Activated CD8-positive, alpha-beta memory T cell treated with anti-CD3 and anti-CD28 coated beads, Interleukin-2, amount 50 U/mL, for 4 hours (primary cell): ENCODE measurements at places on chromosomes 4 and X.

- no peak for DNase-seq
These were observed 158.9 kb upstream of the MAP3K15 start for GRCh38 chrX:19674041-19674789.

DNA sequence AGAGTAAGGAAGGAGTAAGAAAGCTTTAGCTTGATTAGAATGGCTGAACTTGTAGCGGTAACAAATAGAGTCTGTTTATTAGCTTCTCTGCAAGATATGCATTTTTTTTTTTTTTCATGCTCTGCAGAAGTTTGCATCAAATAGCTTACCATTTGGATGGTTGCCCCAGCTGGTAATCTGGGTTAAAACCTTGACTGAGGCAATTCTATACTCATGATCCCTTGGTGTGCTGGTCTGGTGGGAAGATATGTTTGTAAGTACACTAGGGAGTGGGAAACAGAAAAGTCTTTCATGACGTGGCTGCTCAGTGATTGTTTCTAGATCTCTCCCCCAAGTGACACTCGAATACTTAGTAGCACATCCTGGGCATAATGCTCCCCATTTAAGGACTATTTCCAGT, 32.1 kb downstream of the SEPTIN11 start:
- no peak for DNase-seq

DNA sequence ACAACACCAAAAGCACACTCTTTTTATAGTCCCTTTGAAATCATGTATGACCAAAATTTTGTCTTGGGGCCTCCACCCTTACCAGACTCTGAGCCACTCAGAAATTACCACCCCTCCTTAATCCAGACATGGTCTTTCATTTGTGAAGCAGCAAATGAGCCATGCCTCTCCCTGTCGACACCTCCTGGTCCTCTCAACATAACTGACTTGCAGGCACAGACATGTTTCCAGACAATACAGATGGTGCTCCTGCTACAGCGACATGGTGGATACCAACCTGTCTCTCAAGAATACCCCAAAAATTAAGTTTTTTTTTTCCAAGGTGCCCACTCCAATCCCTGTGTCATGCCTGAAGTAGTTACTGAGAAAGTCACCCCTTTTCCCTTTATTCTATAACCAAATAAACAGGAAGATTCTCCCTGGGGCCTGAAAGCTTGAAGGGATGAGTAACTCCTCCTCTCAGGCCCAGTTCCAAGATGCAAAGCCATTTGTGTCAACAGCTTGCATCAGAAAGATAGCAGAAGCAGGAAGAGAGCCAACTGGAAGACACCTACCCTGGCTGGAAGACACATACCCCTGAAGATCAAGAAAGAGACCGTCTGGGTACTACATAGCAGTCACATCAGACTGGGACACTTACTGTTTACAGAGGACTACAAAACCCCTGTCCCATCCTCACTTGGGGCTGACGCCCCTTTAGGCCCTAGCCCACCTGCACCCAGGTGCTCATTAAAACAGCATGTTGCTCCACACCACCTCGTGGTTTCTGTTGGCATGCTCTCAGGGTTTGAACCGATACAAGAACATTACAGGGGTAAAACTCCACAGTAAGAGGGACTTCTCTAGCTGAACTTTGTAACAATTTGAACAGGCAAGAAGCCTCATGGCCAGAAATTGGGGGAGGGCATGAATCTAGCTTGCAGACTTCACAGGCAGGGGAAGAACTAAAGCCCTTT, 5.5 kb upstream of the UGT2B17 start:
- DNase-seq = no peak

DNA sequence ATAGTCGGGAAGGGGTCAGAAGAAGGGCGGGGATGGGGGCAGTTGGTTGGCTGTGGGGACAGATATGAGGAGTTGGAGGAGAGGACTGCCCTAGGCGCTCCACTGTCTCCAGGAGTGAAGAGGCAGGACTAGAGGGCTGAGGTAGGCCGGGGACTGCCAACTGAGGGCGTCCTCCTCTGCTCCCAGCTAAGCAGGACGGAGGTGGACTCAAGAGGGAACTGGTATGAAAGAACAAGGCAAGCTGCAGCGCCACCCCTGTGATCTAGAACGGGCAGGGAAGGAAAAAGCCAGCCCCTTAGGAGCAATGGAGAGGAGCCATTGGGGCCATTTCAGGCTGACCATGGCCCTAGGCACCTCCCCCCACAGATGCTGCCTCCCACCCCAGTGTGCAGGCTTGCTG, 14.0 kb downstream of the BEND2 start:
- DNase-seq = no peak

DNA sequence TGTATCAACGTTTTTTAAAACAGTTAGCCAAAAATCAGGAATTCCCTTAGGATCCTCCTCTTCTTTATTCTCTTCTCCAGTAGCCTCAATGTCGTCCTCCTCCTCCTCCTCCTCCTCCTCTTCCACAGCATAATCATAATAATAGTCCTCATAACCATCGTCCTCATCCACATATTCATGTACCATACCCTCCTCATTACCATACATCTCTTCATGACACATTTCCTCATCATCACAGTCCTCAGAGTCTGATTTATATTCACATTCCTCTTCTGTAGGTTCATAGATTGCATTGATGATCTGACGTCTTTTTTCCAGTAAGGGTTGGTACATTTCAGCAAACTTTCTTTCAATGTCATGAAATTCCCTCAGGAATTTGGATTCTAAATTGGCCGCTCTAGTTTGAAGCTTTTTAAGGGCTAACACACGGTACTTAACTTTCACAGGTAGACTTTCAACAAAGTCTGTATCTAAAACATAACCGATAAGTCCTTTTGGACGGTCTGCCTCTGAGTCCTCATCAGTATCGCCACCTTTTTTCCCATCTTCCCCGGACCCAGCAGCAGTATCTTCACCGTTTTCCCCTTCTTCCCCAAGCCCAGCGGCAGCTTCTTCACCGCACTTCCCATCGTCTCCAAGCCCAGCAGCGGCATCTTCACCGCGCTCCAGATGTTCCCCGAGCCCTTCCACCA, 771 bp downstream of the NAP1L2 start:
- no peak for DNase-seq

DNA sequence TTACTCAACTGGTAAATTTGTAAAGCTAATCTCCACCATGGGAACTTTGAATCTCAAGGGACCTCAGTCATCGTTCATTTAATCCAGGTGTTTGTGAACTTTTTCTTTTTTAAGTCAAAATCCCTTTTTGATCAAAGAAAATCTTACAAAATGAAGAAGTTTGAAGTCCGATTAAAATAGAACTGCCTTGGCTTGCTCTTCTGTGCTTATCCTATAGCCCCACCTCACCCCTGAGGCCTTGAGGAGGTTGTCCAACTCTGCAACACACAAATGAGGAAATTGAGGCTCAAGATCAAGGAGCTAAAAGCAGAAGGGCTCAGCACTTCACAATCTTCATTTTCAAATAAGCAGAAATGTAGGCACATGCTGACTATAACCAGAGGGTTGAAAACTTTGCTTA, 240.3 kb upstream of the SFRP2 start:
- DNase-seq = no peak

- DNase-seq = no peak
These were observed 249.3 kb upstream of the PRKX start for GRCh38 chrX:3962511-3963311.

DNA sequence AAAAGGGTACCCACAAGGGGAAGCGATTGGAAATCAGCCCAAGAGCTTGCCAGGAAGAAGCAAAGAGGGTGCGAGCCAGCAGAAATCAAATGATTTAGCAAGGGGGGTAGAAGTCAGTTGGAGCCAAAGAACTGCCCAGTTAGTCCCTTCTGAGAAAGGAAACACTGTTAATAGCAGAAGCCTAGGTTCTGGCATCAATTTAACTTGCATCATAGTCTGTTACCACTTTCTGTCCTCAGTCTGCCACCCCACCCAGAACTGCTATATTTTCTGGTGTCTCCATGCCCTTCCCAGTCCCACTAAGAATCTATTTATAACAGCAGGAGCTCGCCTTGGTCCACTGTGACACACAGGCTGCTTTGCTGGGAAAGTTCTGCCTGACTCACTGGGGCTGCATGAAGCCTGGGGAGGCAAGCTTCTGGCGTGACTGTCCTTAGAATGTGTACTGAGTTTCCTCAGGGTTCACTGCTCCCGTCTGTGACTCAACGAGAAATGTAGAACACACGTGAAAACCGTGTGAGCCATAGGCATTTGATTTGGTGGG, 157.8 kb upstream of the TTC29 start:
- no peak for DNase-seq

- DNase-seq = no peak
These were observed 1.2 kb downstream of the NLGN4X start for GRCh38 chrX:6227453-6227835.

GRCh38 chr4:98030059-98030458, 113.2 kb downstream of the STPG2 start:
- no peak for DNase-seq

DNA sequence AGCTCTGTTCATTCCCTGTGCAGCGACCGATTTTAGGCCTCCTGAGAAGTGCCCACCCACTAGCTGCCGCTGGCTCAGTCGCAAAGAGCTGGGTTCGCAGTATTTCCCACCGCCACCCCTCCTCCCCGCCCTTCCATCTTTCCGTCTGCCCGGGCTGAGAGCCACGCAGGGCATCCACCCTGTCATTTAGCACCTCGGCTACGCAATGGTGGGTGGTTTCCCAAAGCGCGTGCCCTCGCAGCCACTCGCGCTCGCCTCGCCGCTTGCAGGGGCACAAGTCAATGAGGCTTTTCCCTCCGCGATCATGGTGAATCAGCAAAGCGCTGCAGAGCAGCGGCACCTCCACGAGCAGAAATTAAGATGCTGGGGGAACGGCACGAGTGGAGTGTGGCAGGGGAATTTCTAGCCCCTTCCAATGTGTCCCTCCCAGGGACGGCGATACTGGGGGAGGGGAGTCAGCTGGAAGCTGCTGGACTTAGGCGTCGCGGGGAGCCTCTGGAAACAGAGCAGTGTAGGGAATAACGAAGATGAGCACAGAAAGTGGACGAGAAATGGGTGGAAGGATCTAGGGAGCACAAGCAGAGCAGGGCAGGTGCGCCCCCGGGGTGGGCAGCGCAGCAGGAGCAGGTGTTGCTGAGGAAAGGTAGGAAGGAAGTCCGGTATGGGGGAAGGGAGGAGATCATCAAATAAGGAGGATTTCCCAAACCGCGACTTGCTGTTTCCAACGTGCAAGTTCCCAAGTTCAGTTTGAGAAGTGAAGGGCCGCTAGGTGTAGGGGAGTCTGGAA, 2.4 kb upstream of the PTCHD1 start:
- DNase-seq = no peak

- DNase-seq = no peak
These were observed 602 bp upstream of the SCARB2 start for GRCh38 chr4:76214177-76214675.

- DNase-seq = no peak
These were observed 43.8 kb downstream of the PALLD start for GRCh38 chr4:168540503-168541265.

GRCh38 chr4:26731351-26732035, 129.1 kb upstream of the STIM2 start:
- DNase-seq = no peak

- no peak for DNase-seq
These were observed 1429.2 kb upstream of the AGA start for GRCh38 chr4:178871476-178871875.

DNA sequence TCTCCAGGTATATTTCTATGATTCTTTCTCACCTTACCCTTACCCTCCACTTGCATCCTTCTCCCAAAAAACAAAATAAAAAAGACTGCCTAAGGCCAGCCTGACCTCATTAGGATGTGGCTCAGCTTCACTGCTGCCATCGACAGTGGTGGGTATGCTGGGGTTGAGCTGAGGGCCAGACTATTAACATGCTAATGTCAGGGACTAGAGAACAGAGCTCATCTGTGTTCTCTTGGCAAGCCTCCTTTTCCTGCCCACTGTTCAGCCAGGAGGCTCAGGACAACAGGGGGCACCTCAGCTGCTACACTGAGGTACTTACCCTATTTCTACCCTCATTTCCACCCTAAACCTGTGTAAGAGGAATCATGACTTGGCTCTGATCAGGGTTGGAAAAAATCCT, 59.3 kb downstream of the MSN start:
- no peak for DNase-seq

GRCh38 chrX:152197465-152197864, 59.1 kb upstream of the MAGEA10 start:
- no peak for DNase-seq

DNA sequence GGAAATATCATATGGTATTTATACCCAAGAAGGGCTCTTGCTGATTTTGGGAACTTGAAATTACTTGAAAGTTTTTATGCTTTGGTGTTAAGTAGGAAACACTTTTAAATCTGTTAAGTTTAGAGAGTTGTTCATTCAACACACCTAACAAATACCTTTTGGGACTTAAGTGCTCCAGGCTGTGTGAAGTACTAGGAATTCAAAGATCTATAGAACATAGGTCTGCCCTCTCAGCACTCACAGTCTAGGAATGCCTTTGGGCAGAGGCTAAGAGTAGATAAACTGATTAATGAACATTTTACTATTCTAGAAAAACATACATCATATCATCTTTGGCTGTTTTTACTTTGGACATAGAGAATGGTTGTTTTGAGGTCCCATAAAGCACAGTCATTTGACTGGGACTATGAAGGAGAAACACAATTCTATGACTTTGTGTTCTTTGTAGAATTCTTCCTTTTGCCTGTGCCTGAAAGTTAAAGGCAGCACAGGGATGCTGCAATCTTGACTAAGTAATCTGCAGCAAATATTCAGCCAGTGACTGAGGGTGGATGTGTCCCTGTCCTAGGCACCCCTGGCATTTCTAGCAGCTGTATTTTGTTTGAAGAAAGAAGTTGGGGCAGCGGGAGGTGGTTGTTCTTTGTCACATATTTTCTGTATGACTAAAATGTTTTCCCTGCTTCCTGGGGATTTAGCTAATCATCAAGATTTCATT, 8.3 kb downstream of the BMP3 start:
- DNase-seq = no peak

GRCh38 chrX:132776486-132777210, 181.8 kb downstream of the HS6ST2 start:
- no peak for DNase-seq

DNA sequence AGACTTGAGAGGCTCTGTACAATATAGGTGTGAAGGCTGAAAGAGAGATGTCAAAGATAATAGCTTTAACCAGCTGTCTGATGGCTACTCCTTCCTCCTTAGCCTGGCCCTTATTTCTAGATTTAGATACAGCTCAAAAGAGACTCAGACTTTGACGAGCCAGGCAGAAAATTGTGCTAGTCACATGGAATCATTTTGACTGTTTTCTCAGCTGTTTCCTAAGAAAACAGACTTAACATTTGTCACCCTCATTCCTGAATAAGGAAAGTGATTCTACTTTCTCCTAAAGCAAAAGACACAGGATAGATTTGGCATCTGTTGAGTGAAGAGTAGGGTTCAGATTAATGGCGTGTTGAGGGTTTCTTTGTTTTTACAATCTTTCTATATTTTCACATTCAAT, 340.7 kb downstream of the DHX15 start:
- no peak for DNase-seq

- no peak for DNase-seq
These were observed 7.4 kb downstream of the PRPS2 start for GRCh38 chrX:12798601-12799000.

DNA sequence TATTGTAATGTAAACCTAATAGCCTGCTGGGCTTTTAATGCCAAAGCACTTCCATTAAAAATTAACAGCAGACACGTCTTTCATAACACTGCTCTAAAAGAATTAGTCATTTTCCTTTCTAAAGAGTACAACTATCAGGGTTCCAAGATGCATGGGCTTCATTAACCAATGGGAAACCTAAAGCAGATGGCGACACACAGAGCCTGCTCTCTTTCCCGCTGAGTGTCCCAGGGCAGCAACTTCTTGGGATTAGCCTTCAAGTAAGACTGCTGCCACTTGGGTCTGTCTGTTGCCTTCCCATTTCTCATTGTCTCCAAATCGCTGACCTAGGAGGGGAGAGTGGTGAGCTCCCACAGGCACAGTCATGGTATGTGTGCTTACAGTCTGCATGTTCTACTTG, 14.0 kb upstream of the PHKA2 start:
- DNase-seq = no peak
